ENCODE measurements at places on chromosomes 7 and 10. TPM values are rescaled to one million over a fixed set of nuclear protein-coding genes. Genes with fewer than 3 reads are reported as not detected.

EEF1AKMT2 gene
- total RNA-seq: 17.9 TPM

- DNase-seq: no peak
- H3K4me1 ChIP-seq: no peaks in the 10 kb centered on the region
- H3K27ac ChIP-seq: no peak overlapping the region
- H3K27me3 ChIP-seq: no peaks in the 10 kb centered on the region
- H3K36me3 ChIP-seq: no peaks in the 10 kb centered on the region
These were observed 64.4 kb upstream of the PLPP4 start for GRCh38 chr10:120392671-120393079.

- H3K27me3 ChIP-seq: no peaks in the 10 kb centered on the region
- DNase-seq: no peak
- peaks cover 11% of the 10 kb centered on the region for H3K4me1 ChIP-seq
- no peak overlapping the region for H3K4me3 ChIP-seq
- H3K36me3 ChIP-seq: peaks cover 43% of the 10 kb centered on the region
- H3K27ac ChIP-seq: no peak overlapping the region
These were observed 87.8 kb downstream of the LARP4B start for GRCh38 chr10:843703-844102.

GRCh38 chr10:71419002-71419540 is 22.4 kb downstream of the CDH23 start:
- H3K27ac ChIP-seq: no peak overlapping the region
- H3K4me1 ChIP-seq: no peaks in the 10 kb centered on the region
- no peaks in the 10 kb centered on the region for H3K27me3 ChIP-seq
- DNase-seq: peak; percentile 95
- H3K4me3 ChIP-seq: no peak overlapping the region

- no peaks in the 10 kb centered on the region for H3K36me3 ChIP-seq
- H3K4me3 ChIP-seq: no peak overlapping the region
- H3K27ac ChIP-seq: no peak overlapping the region
These were observed 1.4 kb upstream of the RBP3 start for GRCh38 chr10:47346581-47347302.

GRCh38 chr10:1576467-1577372 is 160.6 kb downstream of the ADARB2 start:
- H3K27ac ChIP-seq: no peak overlapping the region
- no peaks in the 10 kb centered on the region for H3K27me3 ChIP-seq
- H3K4me3 ChIP-seq: no peak overlapping the region
- no peak for DNase-seq

DNA sequence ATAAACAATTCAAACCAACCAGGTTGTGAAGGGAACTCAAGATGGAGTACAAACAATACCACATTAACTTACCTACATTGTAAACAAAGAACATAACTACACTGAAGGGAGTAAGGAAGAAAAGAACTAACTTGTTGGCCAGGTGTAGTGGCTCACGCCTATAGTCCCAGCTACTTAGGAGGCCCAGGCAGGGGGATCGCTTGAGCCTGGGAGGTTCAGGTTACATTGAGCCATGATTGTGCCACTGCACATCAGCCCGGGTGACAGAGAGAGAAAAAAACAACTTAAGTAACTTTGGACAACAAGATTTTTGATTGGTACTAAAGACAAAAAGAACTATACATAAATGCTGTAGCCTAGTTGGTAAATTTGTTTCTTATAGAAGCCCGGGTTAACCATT is 68.8 kb downstream of the TRIL start:
- no peaks in the 10 kb centered on the region for H3K27me3 ChIP-seq
- no peak for DNase-seq
- H3K4me1 ChIP-seq: no peaks in the 10 kb centered on the region
- no peaks in the 10 kb centered on the region for H3K36me3 ChIP-seq
- H3K27ac ChIP-seq: no peak overlapping the region
- H3K4me3 ChIP-seq: no peak overlapping the region

OR2A7 gene
- 7.4 TPM for total RNA-seq

NUPR2 gene
- not detected for total RNA-seq

DNA sequence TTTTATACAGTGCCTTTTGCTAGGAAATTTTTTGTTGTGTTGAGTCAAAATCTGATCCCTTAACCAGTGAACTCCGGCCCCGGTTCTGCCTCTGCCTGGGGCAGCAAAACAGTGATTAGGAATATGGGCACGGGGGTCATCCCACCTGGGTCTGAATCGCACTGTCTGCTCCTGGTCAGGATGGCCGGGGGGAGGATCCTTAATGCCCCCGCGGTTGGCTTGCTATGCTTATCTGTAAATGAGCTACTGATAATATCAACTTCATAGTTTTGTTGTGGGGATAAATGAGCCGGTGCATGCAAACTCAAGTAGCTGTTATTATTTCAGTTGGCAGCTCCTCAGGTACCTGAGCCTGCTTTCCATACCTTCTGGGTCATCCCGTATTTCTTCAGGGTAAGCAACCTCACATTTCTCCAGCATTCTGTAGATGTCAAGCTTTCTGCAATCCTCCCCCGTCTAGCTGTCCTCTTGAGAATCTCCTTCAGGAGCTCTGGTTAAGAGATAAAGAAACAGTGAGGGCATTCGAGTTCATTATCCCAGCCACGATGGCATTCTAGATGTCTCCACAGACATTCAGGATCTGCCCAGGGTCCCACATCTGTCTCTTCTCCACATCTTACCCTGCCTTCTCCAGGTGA is 592.2 kb downstream of the SDK1 start:
- H3K4me3 ChIP-seq: no peak overlapping the region
- no peaks in the 10 kb centered on the region for H3K27me3 ChIP-seq
- no peaks in the 10 kb centered on the region for H3K4me1 ChIP-seq

- H3K36me3 ChIP-seq: no peaks in the 10 kb centered on the region
- DNase-seq: no peak
- H3K4me3 ChIP-seq: no peak overlapping the region
- H3K27ac ChIP-seq: no peak overlapping the region
- H3K4me1 ChIP-seq: peaks cover 17% of the 10 kb centered on the region
- H3K27me3 ChIP-seq: no peaks in the 10 kb centered on the region
These were observed 52.7 kb upstream of the VIPR2 start for GRCh38 chr7:159197066-159197975.

GRCh38 chr10:76939933-76940468 is 697.6 kb downstream of the KCNMA1 start:
- peaks cover 7% of the 10 kb centered on the region for H3K4me1 ChIP-seq
- no peak for DNase-seq
- H3K36me3 ChIP-seq: no peaks in the 10 kb centered on the region
- no peaks in the 10 kb centered on the region for H3K27me3 ChIP-seq

DNA sequence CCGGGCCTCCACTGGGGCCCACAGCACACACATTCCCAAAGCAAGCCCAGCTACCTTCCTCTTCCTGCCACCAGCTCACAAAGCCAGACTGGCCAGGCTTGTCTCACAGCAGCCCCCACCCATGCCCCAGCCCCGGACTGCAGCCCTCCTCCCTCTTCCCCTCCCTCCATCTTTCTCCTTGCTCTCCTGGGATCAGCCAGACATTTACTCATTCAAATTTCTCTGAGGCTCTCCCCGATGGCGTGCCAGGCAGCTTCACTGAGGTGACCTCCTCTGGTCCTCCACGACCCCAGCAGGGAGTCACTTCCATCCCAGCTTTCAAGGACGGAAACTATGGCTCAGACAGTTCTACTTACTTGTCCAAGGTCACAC is 187.5 kb downstream of the GRID1 start:
- H3K4me3 ChIP-seq: no peak overlapping the region
- DNase-seq: no peak
- peaks cover 5% of the 10 kb centered on the region for H3K4me1 ChIP-seq
- no peaks in the 10 kb centered on the region for H3K36me3 ChIP-seq

- H3K4me1 ChIP-seq: no peaks in the 10 kb centered on the region
- H3K4me3 ChIP-seq: no peak overlapping the region
- H3K27me3 ChIP-seq: no peaks in the 10 kb centered on the region
These were observed 69.2 kb upstream of the PPP2R2D start for GRCh38 chr10:131831561-131831960.

TMEM130 gene
- total RNA-seq: 3.7 TPM

RUFY2 gene
- total RNA-seq: 24.8 TPM

SH2D4B gene
- not detected for total RNA-seq

GRCh38 chr10:95832216-95833041 is 75.3 kb upstream of the CC2D2B start:
- H3K4me1 ChIP-seq: peaks cover 24% of the 10 kb centered on the region
- DNase-seq: no peak
- H3K4me3 ChIP-seq: no peak overlapping the region
- H3K36me3 ChIP-seq: no peaks in the 10 kb centered on the region
- peak overlapping the region; percentile 72 for H3K27ac ChIP-seq

DNA sequence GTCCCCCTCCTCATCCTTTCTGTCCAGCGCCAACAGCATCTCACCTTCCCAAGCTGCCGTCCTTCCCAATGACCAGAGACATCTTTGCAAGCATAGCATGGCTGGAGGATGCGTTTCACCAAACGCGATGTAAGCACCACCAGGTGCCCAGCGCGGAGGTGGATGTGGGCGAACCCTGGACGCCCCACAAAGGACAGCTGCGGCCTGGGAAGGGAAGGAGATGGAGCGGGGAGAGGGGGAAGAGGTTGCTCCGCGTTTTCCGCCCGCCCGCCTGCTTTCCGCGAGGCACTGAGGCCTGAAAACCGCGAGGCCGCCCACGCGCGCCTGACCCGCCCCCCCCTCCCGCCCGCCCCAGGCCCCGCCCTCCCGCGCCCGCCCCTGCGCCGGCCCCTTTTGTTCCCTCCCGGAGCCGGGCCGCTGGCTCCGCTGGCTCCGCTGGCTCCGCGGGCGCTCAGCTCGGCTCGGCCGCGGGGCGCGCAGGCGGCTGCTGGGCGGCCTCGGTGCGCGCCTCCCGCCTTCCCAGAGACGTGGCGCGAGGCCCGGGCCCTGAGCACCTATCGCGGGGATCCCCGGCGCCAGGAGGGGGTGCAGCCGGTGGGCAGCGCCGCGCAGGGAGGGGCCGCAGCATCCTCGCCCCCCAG is at the start of gene CLIP2:
Gene CLIP2 (plus strand): TSS at position 390 of the 641 bp plus-strand sequence. CDS start 28,140 bp downstream, outside the sequence.
- peak within 1 kb of the TSS; percentile 92 for H3K4me3 ChIP-seq
- H3K36me3 ChIP-seq: no peaks in the 10 kb centered on the region
- no peaks in the 10 kb centered on the region for H3K27me3 ChIP-seq

- no peak overlapping the region for H3K4me3 ChIP-seq
- no peak for DNase-seq
- no peak overlapping the region for H3K27ac ChIP-seq
- H3K27me3 ChIP-seq: no peaks in the 10 kb centered on the region
- H3K4me1 ChIP-seq: no peaks in the 10 kb centered on the region
These were observed 1.9 kb downstream of the PON1 start for GRCh38 chr7:95322396-95322795.

CDNF gene
- 7.4 TPM for total RNA-seq

- DNase-seq: no peak
- no peak overlapping the region for H3K4me3 ChIP-seq
- H3K36me3 ChIP-seq: no peaks in the 10 kb centered on the region
- H3K4me1 ChIP-seq: peaks cover 9% of the 10 kb centered on the region
These were observed 15.1 kb downstream of the BRAF start for GRCh38 chr7:140909476-140910161.
